ENCODE measurements at places on chromosomes 6 and 20.

GRCh38 chr6:79515436-79515835 lies 21.8 kb downstream of the LCA5 start:
- no peak for DNase-seq

DNA sequence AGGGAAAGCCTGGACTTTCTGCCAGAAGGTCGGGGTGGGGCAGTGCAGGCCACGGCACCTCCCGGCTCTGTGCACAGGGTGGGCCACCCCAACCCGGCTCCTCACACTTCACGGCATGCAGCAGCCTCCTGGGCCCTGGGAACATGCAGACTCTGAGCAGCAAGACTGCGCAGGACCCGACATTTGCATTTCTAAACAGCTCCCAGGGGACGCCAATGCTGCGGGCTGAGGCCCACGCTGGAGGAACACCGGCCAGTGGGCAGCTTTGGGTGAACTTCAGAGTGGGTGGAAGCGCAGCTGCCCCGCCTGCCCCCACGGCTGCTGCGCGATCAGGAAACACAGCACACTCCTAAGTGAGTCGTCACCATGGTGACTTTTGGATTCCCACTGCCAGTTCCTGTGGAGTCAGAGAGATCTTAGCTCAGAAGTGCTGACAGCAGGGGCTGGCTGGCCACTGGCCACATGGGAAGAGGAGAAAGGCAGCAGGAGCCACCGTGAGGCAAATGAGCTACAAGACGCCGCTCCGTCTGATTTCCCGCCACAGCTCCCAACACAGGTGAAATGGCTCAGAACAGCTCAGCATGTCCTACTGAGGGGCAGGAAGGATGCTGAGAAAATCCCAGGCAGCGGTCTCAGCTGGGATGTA lies 52.1 kb downstream of the RNASET2 start:
- no peak for DNase-seq

- no peak for DNase-seq
Measured at GRCh38 chr20:13865791-13866351, 81.0 kb downstream of the NDUFAF5 start.

- no peak for DNase-seq
Measured at GRCh38 chr6:138691595-138692057, 81.9 kb upstream of the CCDC28A start.

DNA sequence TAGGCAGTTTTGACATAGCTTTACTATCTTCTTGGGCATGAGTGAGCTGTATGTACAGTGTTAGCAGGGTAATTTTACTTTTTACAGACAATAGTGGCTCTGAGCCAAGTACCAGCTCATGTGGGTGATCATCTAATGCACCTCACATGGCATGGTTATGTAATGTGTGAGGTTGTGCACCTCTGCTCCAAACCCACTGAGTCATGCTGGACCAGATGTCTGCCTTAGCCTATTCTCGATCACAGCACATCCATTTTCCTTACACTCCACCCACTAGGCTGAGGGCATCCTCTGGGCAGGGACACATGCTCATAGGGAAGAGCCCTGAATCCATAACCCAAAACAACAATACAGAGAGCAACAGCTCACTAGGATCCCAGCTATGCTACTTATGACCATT lies 71.6 kb upstream of the FBXL4 start:
- DNase-seq, result no peak

DNA sequence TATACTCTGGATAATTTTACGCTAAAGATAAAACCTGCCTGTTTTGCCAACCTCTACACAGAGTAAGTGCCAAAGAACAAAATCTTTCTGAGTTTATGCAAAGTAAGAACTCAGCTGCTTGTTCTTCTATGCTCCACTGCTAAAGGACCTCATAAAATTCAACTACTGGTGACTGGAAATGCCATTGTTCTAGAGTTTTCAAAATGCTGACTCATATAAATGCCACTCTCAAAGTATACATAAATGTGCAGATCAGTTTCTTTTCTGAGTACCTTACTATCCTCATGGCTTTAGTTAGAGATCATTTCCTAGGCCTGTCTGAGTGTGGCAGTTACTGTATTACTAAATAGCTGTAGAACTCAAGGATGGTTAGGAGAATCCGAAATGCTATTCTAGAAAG lies 45.6 kb downstream of the LYRM4 start:
- no peak for DNase-seq

DNA sequence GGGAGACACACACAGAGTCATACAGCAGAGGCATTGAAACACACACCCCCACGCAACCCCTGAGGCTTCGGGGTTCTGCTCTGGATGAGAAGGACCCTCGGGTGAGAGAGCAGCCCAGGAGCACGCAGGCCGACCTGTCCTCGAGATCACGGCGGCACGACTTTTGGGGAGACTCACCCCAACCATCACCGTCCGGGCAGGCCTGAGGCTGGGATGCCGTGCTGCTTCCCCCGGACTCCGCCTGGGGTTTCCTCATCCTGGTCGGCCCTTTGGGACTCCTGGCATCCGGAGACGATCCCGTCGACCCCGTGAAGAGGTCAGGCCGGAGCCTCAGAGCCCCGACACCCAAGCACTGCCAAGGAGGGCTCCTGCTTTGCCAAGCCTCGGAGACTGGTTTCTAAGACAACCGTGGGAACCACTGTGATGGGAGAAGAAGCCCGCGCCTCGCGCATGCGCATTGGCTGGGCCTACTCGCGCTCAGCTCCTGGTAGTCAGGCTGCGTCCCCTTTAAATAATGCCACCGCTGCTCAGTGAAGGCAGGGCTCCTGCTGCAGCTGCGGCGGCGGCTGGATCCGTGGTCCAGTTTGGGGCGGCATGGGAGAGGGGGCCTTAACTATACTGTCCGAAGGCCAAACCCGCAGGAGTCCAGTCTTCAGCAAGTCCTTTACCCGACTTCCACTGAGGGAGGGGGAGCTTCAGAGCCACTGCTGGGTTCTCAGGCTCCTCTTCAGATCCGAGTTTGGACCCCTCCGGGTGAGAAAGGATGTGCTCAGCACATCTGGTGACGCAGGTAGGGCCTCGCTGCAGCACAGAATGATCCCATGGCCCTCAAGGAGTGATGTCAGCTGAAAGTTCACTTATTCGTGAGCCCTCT lies 171.4 kb upstream of the ZNF337 start:
- peak; percentile 71 for DNase-seq

DNA sequence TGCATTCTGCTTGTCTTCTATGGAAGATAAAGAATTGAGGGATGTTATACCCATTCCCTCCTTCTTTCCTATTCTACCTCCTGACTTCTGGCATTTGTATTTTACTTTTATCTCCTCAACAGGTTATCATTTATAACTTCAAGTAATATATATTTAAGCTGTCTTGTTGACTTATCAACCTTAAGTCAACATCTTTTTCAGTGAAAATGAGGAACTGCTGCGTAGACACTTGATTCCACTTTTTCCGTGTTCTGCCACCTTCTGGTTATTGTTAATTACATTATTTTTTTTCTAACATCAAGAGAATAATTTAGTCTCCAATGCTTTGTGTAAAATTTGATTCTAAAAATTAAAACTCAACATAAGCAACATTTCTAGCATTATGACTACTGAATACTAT lies 107.5 kb downstream of the PRKN start:
- DNase-seq, result no peak

- no peak for DNase-seq
Measured at GRCh38 chr6:83132121-83132520, 60.9 kb downstream of the PGM3 start.

GRCh38 chr6:154239392-154239791 lies 117.2 kb downstream of the IPCEF1 start:
- DNase-seq, result no peak

DNA sequence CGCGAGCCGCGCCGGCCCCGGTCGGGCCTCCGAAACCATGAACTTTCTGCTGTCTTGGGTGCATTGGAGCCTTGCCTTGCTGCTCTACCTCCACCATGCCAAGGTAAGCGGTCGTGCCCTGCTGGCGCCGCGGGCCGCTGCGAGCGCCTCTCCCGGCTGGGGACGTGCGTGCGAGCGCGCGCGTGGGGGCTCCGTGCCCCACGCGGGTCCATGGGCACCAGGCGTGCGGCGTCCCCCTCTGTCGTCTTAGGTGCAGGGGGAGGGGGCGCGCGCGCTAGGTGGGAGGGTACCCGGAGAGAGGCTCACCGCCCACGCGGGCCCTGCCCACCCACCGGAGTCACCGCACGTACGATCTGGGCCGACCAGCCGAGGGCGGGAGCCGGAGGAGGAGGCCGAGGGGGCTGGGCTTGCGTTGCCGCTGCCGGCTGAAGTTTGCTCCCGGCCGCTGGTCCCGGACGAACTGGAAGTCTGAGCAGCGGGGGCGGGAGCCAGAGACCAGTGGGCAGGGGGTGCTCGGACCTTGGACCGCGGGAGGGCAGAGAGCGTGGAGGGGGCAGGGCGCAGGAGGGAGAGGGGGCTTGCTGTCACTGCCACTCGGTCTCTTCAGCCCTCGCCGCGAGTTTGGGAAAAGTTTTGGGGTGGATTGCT lies 1.3 kb downstream of the VEGFA start:
- DNase-seq, result peak; percentile 40

All from CD4-positive, alpha-beta T cell treated with Interleukin-15 for 1 hour (primary cell).